ENCODE measurements at places on chromosomes 7 and 10.

- DNase-seq = no peak
These were observed 59.0 kb upstream of the NPVF start for GRCh38 chr7:25287291-25287690.

GRCh38 chr7:33958104-33958503, 52.8 kb downstream of the BMPER start:
- no peak for DNase-seq

GRCh38 chr10:70376436-70377378, 5.7 kb downstream of the LRRC20 start:
- no peak for DNase-seq

DNA sequence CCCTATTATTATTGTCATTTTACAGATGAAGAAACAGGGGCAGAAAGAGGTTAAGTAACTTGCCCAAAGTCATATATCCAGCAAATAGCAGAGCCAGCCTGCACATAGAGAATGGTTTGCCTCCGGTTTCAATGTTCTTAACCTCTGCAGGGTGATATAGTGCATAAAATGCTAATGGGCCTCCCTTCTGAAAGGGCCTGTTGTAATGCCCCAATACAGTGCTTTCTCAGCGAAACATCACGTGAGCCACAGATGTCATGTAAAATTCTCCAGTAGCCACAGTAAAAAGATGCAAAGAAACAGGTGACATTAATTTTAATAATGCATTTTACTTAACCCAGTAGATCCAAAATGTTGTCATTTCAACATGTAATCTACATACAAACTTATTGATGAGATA, 38.1 kb downstream of the LRGUK start:
- DNase-seq = no peak

GRCh38 chr7:113368256-113368655, 249.9 kb upstream of the SMIM30 start:
- no peak for DNase-seq

DNA sequence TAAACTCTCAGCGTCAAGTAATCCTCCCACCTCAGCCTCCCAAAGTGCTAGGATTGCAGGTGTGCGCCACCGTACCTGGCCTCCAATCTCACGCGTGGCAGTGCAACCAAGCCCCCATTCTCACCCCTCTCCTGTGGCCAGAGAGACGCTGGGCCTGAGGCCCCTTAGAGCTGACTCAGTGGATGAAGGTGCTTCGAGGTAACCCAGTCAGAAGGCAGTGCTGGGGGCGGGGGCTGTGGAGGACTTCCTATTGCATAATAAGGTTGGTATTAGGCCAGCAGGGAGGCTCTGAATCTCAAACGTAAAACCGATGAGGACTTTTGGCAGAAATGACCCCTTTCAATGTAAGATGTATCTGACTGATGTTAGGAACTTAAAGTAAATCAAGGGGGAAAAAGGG, 229.3 kb downstream of the USP6NL start:
- no peak for DNase-seq
